ENCODE measurements at places on chromosomes 16 and 17. TPM values are rescaled to one million over a fixed set of nuclear protein-coding genes. Genes with fewer than 3 reads are reported as not detected.

Gene NPW
- 1.2 TPM for total RNA-seq

Gene SYNGR3
- 6.5 TPM for total RNA-seq

Gene GPR179
- 0.02 TPM for total RNA-seq

Gene USP43
- 5.1 TPM for total RNA-seq

Gene WDR45B
- total RNA-seq: 98.3 TPM

Gene SRCIN1
- total RNA-seq: 2.8 TPM

Gene CNGB1
- 0.08 TPM for total RNA-seq

Gene TUBB3
- total RNA-seq: 205 TPM

All from A549 treated with DMSO at 1 μM for 4 hours (cell line).